ENCODE measurements at places on chromosomes 6 and 20.

DNA sequence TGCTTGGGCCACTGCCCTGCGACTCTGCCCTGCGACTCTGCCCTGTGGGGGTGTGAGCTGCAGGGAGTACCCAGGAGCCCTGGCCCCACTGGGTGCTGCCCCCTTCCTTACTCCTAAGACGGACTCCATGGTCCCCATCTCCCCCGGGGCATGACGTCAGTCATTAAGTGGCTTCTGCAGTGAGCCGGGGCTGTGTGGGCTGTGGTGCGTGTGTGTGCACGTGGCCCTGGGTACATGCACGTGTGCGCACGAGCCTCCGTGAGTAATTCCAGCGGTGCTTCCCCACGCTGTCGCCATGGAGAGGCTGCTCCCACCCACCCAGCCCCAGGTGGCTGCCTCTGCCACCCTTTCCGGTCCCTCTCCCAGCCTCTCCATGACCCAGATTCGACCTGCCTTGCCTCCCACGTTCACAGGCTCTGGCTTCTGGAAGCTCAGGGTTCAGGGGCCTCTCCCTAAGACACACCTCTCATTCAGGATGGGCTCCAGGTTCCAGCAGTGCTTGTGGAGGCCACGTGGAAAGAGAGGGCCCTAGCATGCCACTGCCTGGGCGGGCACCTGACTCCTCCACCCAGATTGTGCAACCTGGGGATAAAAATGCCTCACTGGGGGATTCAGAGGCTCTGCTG lies 88.3 kb downstream of the DLGAP4 start:
- DNase-seq, result no peak

- DNase-seq, result no peak
Measured at GRCh38 chr6:56278171-56278591, 30.8 kb upstream of the COL21A1 start.

- no peak for DNase-seq
Measured at GRCh38 chr20:47585087-47585747, 83.5 kb downstream of the NCOA3 start.

- no peak for DNase-seq
Measured at GRCh38 chr20:50005471-50005981, 22.7 kb downstream of the SNAI1 start.

- no peak for DNase-seq
Measured at GRCh38 chr6:160974304-160974771, 17.2 kb upstream of the MAP3K4 start.

GRCh38 chr6:82033631-82034211 lies 213.8 kb downstream of the IBTK start:
- DNase-seq, result no peak

DNA sequence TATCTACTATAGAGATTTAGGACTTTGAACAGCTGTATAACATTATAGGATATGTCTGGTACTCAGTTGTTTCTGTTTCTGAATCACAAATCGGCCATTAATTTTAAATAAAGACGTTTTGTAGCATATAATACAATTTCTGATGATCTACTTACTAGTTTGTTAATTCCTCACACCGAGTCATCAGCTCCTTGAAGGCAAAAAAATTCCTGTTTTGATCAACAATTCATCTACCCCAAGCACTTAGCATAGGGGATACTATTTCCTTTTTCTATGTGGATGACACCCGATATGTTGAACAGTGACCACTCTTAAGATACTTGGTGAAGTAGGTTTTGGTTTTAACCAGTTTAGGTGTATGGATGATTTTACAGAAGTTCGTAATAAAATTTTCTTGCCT lies 107.3 kb downstream of the NCOA3 start:
- DNase-seq, result no peak

DNA sequence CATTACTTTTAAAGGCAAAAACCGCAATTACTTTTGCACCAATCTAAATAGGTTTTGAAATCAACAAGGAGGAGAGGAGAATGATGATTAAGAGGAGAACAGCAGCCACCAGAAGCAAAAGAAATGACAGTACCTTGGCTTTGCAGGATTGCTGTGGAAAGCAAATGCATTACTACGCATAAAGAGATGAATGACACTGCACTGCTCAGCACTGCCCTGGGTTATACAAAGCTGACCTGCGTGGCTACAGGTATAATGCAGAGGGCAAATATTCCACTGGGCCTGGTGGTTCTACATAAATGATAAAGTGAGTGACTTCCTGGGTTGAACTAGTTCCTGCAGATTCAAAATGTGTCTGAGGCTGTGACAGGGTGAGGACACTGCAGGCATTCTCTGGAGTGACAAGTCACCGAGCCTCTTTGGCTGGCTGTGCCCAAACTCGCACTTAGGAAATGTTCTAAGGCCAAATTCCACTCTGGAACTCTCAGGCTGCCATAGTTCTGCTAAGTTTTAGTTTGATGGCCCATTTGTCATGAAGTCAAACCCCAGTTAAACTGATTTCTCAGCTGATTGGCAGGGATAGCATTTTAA lies 78.6 kb downstream of the INSM1 start:
- DNase-seq, result no peak

DNA sequence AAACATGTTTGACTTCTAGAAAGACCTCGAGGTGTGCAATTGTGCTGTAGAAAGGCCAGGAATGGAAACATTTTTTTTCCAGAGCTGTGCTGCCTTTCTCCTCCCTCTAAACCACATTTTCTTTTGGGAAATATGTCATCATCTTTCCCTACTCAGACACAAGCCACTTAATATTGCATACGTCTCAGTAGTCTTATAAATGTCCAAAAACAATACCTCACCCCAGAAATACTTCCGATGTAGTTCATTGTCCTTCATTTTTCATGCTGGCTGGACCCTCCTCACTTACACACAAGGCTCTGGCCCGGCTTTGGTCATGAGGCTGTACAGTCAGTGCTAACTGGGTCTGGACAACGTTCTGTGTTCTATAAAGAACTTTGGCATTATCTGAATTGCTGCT lies 126.4 kb downstream of the SCML4 start:
- DNase-seq, result no peak

DNA sequence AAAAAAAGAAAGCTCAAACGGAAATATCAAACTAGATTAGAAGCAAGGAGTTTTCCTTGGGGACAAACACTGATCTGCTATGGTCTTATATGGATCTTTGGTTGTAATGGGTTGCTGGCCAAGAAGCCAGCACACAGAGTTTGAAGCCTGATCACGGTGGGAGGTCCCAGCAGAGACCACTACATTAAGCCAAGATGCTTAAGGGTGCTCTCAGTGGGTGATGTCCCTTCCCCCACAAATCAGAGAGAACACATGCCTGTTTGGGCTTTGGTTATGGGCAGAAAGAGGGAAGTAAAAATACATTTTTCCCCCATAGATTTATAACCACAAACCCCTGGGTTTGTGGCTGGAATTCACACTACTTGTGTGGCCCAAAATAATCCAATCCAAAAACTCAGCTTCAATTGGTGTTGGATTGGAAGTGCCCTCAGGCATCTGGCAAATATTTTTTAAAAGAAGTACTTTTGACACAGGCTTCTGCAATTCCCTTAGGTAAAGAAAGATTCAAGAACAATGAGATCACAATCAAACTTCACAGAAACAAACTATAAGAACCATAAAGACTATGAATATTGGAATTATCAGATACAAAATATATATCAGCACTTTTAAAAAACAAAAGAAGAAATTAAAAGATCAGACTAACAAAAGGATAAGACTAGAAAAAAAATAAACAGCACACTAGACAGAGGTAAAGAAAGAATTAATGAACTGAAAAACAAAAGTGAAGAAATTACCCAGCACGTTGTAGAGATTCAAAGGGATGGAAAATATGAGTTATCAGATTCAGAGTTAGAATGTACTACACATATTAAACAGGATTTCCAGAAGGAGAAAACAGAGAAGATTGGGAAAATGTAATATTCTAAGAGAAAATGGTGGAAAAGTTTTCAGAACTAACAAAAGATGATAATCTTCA lies 44.7 kb downstream of the ESF1 start:
- DNase-seq, result no peak

DNA sequence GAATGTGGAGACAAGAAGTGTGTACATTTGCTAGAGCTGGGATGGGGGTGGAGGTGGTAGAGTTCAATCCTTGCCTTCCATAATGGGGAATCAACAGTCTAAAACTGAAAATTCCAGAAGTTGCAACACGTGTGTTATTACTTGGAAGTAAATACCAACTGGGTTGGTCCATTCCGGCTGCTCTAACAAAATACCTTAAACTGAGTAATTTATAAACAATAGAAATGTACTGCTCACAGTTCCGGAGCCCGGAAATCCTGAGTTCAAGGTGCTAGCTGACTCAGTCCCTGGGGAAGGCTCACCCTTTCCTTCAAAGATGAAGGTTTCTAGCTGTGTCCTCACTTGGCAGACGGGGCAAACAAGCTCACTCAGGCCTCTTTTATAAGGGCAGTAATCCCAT lies 59.0 kb downstream of the RIN2 start:
- no peak for DNase-seq

GRCh38 chr6:3535033-3535775 lies 78.4 kb upstream of the SLC22A23 start:
- no peak for DNase-seq

- no peak for DNase-seq
Measured at GRCh38 chr20:57118107-57118769, 148.2 kb downstream of the BMP7 start.

- no peak for DNase-seq
Measured at GRCh38 chr6:167491438-167492099, 166.7 kb downstream of the TTLL2 start.

DNA sequence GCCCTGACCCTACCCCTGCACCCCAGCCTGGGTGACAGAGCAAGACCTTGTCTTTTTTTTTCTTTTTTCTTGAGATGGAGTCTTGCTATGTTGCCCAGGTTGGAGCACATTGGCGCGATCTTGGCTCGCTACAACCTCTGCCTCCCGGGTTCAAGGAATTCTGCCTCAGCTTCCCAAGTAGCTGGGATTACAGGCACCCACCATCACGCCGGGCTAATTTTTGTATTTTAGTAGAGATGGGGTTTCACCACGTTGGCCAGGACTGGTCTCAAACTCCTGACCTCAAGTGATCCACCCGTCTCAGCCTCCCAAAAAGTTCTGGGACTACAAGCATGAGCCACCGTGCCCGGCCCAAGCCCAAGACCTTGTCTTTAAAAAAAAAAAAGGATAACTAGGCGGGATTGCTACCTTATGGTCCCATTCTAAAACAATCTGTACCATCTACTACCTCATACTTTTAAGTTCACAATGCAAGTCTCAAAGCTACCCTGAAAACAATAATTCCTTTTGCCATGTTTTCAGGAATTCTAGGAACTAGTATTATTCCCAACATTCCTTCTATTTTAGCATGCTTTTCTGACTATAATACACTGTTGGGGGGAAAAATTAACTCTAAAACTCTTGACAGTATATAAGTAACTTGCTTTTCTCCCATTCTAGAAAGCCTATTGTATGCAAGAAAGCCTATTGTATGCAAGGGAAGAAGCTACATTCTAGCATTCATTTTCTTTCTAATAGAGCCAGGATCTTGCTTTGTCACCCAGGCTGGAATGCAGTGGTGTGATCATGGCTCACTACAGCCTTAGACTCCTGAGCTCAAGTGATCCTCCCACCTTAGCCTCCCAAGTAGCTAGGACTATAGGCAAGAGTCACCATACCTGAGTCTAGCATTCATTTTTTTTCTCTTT lies 6.6 kb downstream of the TUBB start:
- no peak for DNase-seq

- no peak for DNase-seq
Measured at GRCh38 chr6:41638002-41638934, at the start of gene MDFI. Gene MDFI, plus strand, starts transcription at chr6:41638468. Its CDS starts 282 bp downstream, at chr6:41638750.

- DNase-seq, result no peak
Measured at GRCh38 chr6:138957484-138957883, 30.6 kb downstream of the REPS1 start.

- no peak for DNase-seq
Measured at GRCh38 chr20:23625236-23625964, 12.4 kb downstream of the CST3 start.

DNA sequence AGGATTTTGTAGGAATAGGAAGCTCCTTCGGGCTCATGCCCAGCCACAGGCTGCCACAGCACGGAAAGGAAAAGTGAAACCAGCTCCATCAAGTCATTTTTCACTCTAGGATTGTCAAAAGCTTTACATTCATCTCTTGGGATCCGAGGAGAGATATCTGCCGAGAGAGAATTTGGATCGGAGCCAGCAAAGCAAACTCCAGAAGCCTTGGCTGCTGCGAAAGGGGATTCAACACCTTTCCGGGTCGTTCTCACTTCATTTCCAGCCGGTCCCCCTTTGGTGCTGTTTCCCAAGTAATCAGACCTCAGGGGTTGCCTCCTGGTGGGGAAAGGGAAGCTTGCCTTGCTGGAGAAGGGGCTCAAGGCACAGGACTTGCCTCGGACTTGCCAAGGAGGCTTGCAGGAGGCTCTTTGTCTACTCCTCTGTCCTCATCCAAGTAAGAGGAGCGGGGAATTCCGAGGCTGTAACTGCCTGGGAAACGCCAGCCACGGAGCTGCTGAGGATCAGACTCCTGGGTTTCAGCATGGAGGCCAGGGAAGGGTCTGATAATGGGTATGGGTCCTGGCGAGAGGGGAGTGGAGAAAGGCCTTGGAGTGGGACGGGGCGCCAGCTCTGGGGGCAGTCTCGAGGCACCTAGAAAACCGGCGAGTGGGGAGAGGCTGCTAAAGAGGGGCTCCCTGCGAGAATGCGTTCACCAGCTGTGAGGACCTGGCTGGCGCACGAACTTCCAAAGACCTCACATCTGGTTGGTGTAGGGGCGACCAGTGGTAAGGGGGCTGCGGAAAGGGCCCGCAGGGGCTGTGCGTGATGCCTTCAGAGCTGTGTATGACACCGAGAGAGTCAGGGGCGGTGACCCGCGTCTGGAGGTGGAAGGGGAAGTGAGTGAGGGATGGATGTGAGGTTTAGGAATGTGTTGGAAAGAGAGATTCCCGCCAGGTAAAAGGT lies 702 bp downstream of the ETV7 start:
- DNase-seq, result peak; percentile 35

DNA sequence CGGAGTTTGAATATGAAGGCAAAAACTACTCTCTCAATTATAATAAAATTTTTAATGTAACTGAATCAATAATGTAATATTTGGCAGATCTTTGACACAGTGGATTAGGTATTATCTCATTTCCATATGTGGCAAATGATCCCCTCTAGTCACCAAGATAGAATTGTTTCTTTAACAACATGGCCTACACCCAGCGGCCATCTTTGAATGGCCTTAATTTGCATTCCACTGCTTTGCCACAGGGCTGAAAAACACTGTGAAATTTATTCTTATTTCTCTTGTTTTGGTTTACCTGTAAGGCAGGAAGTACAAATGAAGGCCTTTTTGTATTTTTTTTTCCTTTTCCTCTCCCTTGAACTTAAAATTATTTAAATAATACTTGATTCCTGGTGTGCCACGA lies 162.6 kb upstream of the SCGN start:
- DNase-seq, result no peak

DNA sequence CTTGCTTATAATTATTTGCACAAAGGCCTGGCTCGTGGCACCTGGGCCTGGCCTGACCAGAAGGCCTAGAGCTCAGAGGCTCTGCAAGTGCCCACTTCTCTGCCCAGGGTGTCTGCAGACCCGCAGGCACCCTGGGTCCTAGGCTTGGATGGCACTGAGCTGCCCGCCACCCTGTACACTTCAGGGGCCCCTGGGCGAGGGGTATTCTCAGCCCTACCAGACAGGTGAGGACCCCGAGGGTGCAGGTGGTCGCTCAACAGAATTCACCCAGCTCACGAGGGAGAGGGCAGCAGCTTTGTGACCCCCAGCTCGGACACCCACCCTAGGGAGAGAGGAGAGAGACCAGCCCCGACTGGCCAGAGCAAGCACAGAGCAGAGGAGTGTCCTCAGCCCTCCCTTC lies 83.9 kb downstream of the RIPOR3 start:
- DNase-seq, result no peak

GRCh38 chr20:41004531-41005360 lies 23.9 kb upstream of the TOP1 start:
- no peak for DNase-seq
